ENCODE measurements at places on chromosomes 5 and 9. TPM values are rescaled to one million over a fixed set of nuclear protein-coding genes. Genes with fewer than 3 reads are reported as not detected.

- DNase-seq = no peak
Measured at GRCh38 chr5:11853140-11853539, 51.1 kb downstream of the CTNND2 start.

The ANKRD34B gene
- not detected for total RNA-seq

The LCN15 gene
- total RNA-seq = not detected

DNA sequence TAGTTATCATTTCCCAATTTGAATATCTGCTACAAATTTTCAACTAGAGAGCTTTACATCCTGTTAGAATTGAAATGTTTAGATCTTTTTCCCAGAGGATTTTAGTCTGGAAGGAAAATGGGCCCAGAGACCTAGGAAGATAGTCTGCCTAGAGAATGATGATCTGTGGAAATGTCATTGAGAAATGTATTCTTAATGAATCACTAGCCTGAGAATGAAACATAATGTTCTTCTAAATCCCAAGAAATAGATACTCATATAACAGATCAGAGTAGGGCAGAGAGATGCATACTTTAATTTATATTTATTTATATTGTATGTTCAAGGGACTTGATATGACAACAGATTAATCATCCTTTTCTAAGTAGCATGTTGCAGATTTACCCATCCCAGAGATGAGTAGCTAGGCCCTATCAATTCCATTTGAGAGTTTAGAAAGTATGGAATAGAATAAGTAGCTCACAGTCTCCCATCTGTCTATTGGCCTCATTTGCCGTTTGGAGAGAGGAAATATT lies 25.1 kb upstream of the SLC44A1 start:
- no peak for DNase-seq

- peak; percentile 3 for DNase-seq
Measured at GRCh38 chr5:4777435-4777834, 362.7 kb upstream of the ADAMTS16 start.

DNA sequence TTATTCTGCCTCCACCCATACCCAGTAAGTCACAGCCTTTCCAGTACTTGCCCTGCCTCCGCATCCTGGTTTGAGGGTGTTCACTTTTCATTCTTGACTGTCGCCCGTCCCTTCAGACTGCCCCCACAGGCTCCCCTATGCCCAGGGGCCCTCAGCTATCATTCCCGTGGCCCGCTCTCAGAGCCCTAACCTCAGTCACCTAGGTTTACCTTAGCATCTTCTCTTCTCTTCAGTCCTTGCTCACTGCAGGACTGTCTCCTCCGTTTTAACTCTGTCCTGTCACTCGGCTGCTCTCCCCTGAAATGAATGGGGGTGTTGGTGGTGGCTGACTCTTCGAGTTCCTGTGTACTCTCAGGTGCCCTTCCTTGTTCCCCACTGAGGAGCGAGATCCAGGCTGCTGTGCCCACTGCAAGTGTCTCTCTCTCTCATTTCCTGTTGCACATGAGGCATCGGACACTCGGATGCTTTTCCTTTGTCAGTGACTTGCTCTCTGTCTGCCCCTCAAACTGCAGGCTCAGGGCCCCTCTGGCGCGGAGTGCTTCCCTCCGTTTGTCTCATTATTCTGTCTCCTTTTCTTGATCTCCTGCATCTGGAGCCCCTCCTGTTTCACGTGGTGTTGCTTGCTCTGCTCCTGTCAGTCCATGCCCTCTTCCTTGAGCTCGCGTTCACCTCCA lies 89.8 kb downstream of the CACNA1B start:
- no peak for DNase-seq

The MARCHF6 gene
- total RNA-seq = 140 TPM

The SLC36A2 gene
- not detected for total RNA-seq

GRCh38 chr9:112233769-112234168 lies 58.7 kb upstream of the SUSD1 start:
- DNase-seq = no peak

The GARIN3 gene
- total RNA-seq = not detected

DNA sequence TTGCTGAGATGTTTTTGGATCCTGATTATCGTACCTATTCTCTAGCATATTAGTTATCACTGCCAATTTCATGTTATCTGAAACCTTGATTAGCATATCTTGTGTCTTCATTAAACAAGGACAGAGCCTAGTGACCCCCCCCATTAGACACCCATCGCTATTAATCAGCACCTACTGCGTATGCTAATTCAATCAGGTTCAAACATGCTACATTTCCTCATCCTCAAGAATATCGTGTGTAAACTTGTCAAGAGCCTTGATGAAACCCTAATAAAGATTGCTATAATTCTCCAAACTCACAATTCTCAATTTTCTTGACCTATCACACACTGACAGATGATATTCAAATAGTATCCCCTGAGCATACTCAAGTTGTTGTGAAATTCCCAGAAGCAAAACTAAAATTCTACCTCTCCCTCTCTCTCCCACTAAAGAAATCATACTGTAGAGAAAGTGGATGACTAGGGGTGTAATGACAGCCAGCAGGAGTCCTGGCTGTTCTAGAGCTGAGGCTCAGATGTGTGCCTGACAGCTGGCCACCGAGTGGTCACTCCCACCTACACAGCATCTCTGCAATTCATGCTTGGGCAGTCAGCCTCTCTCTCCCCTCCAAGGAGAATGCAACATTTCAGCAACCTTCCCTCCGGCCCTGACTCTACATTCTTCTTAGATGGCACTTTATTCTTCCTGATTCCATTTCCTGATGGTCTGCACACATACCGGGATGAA lies 9.2 kb upstream of the ZNF354A start:
- no peak for DNase-seq

DNA sequence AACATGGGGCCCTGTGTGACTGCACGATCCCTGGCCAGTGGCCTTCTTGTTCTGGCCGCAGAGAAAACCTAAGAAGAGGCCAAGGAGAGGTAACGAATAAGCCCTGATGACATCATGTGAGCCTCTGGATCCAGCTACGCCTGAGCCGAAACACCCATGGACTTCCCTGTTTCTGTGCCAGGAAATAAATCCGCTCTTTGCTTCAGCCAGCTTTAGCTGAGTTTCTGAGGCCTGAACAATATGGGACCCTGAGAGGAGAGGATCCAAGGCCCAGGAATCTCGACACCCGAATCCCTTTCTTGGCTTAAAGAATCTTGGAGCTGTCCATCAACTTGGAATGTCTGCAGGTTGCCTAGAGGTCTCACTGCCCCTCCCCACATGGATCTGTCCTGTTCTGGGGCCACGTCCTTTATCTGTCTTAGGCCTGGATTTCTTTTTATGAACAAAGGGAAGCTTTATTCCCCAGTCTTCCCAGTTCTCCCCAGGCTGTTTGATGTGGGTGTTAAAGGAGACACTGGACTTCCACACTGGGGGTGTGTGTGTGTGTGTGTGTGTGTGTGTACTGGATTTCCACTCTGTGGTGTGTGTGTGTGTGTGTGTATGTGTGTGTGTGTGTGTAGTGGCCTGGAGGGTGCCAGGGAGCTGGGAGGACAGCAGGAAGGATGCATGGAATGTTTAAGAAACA lies 13.7 kb downstream of the IER5L start:
- DNase-seq = no peak

- DNase-seq = no peak
Measured at GRCh38 chr9:7901621-7902020, 102.0 kb upstream of the DMAC1 start.

The CCDC192 gene
- not detected for total RNA-seq

The SPOCK1 gene
- total RNA-seq = 8.2 TPM

The CCIN gene
- total RNA-seq = 0.22 TPM

DNA sequence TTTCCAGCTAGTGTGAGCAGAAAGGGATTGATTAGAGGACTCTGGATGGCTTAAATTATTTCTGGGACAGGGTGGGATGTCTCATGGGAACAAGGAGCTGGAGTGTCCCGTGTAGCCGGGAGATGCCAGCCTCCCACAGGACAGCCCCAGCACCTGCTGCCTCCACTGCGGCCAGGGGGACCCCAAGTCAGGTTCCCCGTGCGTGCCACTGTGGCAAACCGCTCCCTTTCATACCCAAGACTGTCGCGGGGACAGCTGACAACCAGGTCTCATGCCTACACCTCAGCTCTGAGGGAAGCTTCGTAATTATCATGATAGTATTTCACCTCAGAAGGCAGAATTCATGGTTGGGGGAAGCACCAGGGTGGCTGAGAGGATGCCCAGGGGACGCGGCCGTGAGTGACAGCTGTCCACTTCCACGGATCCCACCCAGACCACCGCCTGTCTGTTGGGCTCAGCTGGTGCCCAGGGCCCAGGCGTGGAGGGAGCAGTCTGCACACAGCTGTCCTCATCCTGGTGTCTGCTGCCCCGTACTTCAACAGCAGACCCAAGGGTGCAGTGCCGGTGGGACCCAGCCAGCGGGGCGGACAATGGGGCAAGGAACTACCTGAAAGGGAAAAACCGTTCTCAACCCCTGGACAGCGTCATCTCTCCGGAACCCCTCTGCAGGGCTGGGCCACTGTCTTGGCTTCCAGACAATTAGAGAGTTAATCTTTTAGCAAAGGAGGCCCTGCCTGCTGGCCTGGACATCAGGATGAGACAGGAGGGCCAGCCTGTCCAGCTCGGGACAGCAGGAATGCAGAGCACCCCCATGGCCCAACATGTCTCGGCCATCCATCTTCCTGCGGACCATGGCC lies 166.9 kb downstream of the OLFM1 start:
- no peak for DNase-seq

The ABCA1 gene
- total RNA-seq = 2.3 TPM

GRCh38 chr5:14665949-14666348 lies 1.4 kb downstream of the OTULIN start:
- DNase-seq = peak; percentile 47

DNA sequence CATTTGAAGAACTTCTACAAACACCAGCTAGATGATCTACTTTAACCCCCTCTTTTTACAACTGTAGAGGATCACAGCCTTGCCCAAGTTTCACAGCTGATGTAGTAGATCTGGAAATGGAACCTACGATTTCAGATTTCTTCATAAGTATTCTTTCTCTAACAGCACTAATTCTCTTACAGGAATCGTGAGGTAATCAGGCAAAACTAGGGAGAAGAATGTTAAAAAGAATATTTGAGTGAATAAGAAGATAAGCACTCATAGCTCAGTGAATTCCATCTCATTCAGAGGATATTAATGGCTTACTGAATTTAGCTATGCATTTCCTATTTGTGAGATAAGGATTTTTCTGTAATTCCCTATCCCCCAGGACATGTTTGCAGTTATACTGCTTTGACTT lies 42.1 kb downstream of the NADK2 start:
- no peak for DNase-seq

DNA sequence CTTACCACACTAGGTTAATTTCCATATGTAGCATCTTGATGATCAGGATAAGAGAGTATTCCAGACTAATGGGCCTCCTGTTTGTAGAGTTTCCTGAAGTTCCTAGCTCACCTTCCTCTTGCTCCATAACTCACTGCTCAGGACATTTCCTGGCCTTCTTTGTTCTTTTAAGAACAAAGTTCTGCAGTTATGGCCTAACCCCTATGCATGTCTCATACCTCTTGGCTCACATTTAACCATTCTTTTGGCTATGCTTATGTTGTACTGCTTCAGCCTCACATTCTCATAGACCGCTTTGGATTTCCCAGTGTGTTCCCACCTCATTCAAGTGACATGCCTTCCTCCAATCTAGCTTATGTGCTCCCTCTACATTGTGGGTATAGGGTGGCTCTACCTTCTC lies 40.5 kb upstream of the HMGCS1 start:
- DNase-seq = no peak

The PCDHGB4 gene
- 0.73 TPM for total RNA-seq

DNA sequence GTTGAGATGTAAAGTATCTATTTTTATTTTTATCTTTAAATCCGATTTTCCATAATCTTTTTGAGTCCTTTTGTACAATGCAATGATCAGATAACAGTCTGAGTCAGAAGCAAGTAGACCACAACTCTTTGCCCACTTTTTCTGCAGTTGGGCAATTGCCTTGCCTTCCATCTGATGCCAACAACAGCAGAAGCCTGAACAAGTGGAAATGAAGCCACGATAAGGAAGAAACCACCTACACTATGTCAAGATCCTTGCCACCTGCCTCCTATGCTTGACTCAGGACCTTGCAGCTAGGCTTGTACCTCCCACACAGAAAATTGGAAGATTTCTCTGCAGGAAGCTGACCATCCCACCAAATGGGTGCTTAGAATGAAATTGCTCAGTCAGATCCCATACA lies 78.6 kb downstream of the ANXA1 start:
- DNase-seq = no peak

The LURAP1L gene
- total RNA-seq = 16.4 TPM

DNA sequence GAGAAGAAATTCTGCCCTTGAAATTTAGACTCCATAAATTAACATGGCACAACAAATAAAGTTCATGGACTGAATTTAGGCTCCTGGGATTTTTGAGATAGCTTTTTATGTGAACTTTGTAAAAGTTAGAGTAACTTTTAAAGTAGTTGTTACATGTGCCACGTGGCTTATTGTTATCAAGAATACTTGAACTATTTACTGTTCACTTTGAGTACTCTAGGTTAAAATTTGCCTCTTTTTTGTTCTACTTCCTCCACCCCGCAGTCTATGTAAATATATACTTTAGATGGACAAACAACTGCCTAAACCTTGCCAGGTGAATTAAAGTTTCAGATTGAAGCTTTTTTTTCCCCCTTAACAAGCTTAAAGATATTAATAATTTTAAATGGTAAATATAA lies 457.9 kb downstream of the RAB3C start:
- DNase-seq = no peak

DNA sequence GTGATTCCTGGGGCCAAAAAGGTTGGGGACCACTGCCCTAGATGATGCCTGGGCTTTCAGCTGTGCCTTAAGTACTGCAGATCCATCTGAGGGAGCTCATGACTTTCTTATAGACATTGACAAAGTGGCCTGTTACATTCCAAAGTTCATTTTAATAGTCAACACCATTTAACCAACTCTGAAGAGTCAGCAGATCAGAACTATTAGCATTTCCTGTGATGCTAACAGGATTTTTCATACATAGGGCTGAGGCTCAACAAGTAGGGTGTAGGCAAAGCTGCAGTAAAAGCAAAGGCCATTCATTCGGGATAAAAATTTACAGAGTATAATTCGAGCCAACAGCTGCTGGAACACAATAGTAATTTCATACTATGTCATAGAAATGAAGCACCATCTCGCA lies 105.4 kb downstream of the LPAR1 start:
- no peak for DNase-seq

- no peak for DNase-seq
Measured at GRCh38 chr5:139459451-139459934, 3.0 kb downstream of the ECSCR start.

The KLF9 gene
- 0.44 TPM for total RNA-seq

GRCh38 chr5:119596046-119596445 lies 33.3 kb upstream of the FAM170A start:
- DNase-seq = no peak

- no peak for DNase-seq
Measured at GRCh38 chr5:31218978-31219377, 25.5 kb downstream of the CDH6 start.

- DNase-seq = no peak
Measured at GRCh38 chr5:178375348-178375747, 142.7 kb upstream of the PHYKPL start.

GRCh38 chr9:110579862-110580219 lies 300 bp upstream of the SVEP1 start:
- DNase-seq = no peak

GRCh38 chr9:131578731-131579504 lies 33.6 kb downstream of the PRRT1B start:
- DNase-seq = no peak

GRCh38 chr5:154483654-154484392 lies 5.8 kb upstream of the HAND1 start:
- DNase-seq = no peak

The FCN2 gene
- not detected for total RNA-seq

GRCh38 chr5:116542619-116543018 lies 32.0 kb downstream of the SEMA6A start:
- no peak for DNase-seq

GRCh38 chr5:42905827-42906226 lies 94.1 kb upstream of the SELENOP start:
- DNase-seq = no peak

The FAM169A gene
- total RNA-seq = 11.2 TPM

- peak; percentile 33 for DNase-seq
Measured at GRCh38 chr5:57176350-57176857, 2.5 kb downstream of the GPBP1 start.

Measured in PC-3 (cell line).